ENCODE measurements at places on chromosomes 11 and 22.

DNA sequence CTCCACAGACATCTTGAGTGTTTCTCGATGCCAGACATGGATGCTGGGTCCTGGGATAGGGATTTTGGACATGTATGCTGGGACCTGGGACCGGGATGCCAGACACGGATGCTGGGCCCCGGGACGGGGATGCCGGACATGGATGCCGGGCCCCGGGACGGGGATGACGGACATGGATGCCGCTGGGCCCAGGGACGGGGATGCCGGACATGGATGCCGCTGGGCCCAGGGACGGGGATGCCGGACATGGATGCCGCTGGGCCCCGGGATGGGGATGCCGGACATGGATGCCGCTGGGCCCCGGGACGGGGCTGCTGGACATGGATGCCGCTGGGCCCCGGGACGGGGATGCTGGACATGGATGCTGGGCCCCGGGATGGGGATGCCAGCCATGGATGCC lies 97.1 kb upstream of the NNMT start:
- DNase-seq: no peak

DNA sequence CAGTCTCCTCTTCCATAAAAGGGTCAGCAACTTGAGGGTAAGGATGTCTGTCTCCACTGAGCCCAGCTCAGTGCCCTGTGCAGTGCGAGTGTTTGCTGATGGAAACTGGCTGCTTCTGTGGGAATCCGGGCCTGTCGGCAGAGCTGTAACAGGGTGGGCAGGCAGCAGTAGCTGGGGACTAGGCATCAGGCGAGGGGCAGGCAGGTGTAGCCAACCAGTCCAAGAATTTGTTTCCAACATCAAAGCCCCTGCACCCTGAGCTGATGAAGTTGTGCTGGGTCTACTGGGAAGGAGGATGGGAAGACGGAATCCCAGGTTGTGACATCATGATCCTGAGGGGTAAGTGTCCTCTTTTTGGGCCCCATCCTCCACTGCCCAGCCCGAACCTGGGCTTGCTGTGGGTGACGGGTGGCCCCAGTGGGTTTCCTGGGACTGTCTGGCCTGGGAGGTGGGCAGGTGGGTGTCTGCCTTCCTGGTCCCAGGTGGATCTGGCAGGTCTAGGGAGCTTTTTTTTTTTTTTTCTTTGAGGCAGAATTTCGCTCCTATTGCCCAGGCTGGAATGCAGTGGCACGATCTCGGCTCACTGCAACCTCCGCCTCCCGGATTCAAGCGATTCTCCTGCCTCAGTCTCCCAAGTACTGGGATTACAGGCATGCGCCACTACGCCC lies 11.0 kb downstream of the SLC29A2 start:
- no peak for DNase-seq

DNA sequence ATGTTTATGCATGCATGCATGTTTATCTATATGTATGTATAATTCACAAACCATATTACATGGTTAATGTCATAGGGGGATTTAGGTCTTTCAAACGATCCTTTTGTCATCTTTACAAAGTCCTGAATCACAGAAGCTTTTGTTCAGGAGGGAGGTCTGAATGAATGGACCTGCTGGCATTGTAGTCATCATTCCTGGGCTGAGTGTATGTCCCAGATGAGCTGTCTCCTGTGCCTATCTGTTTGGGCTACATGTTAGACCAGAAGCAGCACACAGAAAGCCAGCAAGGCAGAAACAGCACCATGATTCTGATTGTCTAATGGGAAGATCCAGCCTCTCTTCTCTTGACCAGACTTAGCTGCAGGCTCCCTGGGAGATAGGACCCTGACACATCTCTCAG lies 69.5 kb downstream of the ADM start:
- DNase-seq: no peak

- DNase-seq: no peak
Observed at GRCh38 chr11:61153593-61154095, 7.6 kb downstream of the VPS37C start.

- DNase-seq: no peak
Observed at GRCh38 chr11:95702526-95702925, 87.1 kb downstream of the FAM76B start.

DNA sequence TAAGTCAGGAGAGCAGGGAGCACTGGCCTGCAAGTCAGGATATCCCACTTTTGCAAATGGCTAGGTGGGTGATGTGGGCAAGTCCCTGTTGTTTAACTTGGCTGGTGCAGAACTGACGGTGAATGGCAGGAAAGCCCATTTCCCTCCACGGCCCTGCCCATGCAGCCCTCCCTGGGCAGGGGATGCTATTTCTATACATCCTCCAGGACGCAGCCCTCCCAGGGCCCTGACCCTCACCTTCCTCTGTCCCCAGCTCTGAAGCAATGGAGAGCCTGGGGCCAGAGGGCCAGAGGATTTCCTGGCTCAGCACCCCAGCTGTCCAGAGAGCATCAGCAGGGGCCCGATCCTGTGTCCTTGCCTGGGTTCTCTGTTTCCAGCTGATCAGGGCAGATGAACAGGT lies 91.3 kb downstream of the TSPAN18 start:
- no peak for DNase-seq

DNA sequence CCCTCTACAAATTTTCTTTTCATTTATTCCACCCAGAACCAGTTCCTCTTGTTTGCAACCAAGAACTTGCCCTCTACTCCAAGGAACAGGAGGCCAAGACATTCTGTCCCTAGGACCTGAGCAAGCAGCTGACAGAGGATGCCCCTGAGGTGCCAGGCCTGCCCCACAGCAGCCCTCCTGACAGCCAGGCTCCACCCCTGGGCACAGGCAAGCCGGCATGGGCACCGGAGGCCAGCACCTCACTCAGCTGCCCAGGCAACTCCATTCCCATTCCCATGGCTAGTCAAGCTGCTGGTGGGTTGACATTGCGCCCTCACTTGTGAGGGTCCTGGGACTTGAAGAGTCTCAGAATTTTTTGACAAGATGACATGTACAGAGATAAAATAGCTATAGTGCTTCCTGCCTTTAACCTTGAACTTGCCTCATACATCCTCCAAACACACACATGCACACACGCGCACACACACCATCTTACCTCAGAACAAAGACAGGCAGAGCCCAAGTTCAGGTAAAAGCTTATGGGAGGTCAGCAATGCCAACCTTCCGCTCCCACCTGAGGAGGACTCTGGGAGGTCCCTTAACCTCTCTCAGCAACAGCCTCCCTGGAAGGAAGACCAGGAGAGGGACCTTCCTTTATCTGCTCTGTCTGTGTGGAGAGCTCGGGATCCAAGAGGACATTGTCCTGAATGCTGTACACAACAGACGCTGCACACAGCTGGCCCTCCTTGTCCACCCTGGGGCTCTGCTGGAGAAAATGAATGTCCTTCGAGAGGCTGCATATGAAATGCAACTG lies 620.9 kb upstream of the CADM1 start:
- no peak for DNase-seq

Data from left lung (tissue), 14 donors.